ENCODE measurements at places on chromosomes 11 and 22.

DNA sequence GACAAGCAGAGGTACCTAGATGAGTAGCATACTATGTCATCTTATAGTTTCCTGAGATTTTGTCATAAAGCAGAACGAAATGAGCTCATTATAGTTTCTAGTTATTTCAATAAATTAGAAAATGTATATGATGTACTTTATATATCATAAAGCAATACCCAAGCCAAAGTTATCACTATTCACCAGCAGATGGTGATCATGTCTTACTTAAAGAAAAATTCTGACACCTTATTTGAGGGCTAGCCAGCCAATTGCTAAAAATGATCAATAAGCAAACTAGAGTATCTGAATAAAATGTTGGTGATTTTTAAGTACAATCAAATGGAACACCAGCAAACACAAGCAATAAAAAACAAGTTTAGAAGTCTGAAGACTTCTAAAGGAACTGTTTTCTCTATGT lies 44.1 kb downstream of the RSF1 start:
- DNase-seq, result peak; percentile 33

- DNase-seq, result peak; percentile 91
Observed at GRCh38 chr11:57781529-57781943, 19.9 kb downstream of the CTNND1 start.

GRCh38 chr11:32149748-32150147 lies 58.9 kb downstream of the RCN1 start:
- no peak for DNase-seq

DNA sequence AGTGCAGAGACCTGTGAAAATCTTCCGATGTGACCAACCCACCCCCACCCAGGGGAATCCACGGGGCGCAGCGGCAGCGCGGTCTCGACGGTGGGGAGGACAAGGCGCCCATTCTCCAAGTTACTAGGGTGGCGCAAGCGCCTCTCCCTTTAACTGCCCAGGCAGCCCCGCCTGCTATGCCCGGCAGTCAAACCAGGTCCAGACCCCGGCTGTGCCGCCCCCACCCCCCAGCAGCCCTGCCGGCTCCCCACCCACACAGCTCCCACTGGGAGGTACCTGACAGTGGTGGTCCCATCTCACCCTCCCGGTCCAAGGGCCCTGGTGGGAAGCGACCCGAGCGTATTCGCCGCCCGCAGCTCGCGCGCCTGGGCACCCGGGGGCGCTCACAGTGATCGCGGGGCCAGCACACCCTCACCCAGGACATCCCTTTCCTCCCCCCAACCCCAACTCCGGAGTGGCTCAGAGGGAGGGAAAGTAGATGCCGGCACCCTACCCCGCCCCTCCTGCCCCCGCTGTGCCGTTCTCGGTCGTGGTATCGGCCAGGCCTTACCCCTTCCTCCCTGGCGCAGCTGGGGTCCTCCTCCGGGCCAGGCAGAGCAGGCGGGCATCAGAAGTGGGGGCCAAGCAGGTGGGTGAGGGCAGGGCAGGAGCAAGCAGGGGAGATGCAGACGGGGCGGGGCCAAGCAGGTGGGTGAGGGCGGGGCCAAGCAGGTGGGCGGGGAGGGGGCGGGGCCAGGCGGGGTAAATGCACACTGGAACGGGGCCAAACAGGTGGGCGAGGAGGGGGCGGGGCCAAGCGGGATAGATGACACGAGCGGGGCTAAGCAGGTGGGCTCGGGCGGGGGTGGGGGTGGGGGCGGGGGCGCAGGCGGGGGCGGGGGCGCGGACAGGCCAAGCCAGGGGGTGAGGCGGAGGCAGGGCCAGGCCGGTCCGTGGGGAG lies at the start of gene TRPM5:
TRPM5 (minus strand) TSS at position 634 of the 940 bp plus-strand sequence. CDS start 21,478 bp downstream, outside the sequence.
- peak; percentile 56 for DNase-seq

DNA sequence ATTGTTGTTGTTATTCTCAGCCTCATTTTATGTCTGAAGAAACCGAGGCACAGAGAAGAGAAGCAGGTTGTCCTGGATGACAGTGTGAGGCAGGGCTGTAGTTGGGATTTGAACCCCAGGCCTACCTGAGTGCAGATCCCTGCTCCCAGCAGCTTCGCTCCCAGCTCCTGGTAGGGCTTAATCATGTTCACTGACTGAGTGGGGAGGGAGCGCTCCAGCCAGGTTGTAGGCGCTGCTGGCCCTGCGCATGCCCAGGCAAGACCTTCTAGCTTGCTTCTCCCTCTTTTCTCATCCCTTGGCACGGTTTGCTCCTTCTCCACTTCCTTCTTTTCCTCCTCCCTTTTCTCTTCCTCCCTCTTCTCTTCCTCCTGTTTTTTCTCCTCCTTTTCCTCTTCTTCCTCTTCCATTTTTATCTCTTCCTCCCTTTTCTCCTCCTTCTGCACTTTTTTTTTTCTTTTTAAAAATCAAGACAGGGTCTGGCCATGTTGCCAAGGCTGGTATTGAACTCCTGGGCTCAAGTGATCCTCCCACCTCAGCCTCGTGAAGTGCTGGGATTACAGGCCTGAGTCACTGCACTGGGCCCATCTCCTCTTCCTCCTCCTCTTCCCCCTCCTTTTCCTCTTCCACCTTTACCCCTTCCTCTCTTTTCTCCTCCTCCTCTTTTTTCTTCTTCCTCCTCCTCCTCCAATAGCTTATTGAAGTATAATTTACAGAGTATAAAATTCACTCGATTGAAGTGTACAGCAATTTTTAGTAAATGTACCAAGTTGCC lies 109.3 kb downstream of the KIAA1671 start:
- DNase-seq, result no peak

- DNase-seq, result peak; percentile 67
Observed at GRCh38 chr22:23179381-23180299, 669 bp upstream of the BCR start.

DNA sequence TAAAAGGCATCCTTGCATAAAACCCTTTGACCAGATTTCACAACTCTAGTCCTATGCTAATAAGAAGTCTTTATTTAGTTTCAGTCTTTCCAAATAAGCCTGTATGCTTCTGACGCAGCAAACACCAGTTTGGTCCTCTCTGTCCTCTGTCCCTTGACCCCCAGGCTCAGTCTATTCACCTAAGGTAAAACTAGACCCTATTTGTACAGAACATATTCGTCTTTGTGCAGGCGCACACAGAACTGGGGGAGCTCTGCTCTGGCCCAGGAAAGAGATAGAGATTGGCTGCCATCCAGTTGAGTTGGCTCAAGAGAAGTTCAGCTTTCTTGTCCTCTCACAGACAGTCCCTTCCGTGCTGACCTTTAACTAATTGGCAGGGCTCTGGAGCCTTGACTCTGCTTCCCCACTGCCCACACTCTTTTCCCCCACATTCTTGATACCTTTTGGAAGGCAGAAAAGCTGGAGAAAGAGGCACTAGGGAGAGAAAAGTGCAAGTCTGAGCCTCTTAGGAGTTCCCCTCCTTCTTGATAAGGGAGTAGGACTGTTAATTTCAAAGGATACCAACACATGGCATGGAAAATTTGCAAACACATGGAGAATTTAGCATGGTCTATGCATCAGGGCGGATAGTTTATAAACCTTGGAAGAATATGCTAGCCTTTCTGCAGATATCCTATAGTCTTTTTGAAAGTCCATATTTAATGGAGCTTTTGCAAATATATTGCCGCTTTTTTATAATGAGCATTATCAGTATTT lies 21.2 kb upstream of the PSMA1 start:
- no peak for DNase-seq

GRCh38 chr11:28108958-28109357 lies 770 bp downstream of the METTL15 start:
- no peak for DNase-seq

DNA sequence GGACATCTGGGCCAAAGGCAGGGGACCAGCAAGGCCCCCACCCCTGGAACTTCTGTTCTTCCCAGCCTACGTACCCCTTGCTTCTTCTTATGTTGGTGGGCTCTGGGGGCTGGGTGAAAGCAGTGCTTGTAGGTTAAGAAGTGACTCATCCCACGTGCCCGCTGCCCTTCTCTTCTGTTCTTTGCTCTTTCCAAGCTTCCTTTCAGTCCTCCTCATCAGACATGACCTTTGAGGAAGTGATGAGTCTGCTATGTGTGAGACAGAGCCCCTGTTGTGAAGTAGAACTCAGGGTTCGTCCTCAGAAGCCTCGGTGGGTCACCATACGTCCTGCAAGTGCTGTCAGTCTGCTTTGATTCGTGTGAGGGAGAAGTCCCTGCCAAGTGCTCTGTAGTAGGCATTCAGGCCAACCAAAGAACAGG lies 12.7 kb downstream of the MED15 start:
- DNase-seq, result no peak

- DNase-seq, result no peak
Observed at GRCh38 chr22:31569126-31569525, 72.8 kb downstream of the SFI1 start.

DNA sequence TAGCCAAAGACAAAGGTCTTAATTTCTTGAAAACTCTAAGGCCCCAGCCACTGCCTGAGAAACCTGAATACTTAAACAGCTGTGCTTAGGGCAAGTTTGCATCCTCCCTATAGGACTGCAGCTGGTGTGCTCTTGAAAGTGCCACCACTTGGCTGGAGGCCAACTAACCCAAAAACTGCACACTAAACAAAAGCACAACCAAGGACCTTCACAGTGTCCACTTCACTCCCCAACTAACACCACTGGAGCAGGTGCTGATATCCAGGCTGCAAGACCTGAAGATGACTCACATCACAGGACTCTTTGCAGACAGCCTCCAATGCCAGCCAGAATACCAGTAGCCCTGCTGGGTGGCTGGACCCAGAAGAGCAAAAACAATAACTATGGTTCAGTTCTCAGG lies 357.7 kb upstream of the ARHGAP42 start:
- no peak for DNase-seq

DNA sequence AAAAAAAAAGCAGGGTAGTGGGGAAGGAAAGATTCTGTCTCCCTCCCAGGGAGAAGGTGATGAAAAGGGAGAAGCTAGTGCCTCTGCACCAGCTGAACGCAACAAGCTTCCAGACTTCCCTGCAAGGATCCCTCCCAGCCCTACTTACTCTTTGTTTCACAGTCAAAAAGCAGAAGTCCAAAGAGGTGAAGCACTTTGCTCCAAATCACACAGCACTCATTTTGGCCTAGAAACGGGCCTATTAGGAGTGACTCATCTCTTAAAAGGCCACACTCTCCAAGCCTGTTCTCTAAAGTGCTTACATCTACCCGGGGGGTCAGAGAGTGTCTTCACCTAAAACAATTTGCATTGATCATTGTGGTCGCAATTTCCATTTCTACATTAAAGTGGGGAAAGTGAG lies 17.7 kb upstream of the GRK3 start:
- no peak for DNase-seq

GRCh38 chr11:46315783-46316563 lies 31.3 kb upstream of the DGKZ start:
- DNase-seq, result no peak

DNA sequence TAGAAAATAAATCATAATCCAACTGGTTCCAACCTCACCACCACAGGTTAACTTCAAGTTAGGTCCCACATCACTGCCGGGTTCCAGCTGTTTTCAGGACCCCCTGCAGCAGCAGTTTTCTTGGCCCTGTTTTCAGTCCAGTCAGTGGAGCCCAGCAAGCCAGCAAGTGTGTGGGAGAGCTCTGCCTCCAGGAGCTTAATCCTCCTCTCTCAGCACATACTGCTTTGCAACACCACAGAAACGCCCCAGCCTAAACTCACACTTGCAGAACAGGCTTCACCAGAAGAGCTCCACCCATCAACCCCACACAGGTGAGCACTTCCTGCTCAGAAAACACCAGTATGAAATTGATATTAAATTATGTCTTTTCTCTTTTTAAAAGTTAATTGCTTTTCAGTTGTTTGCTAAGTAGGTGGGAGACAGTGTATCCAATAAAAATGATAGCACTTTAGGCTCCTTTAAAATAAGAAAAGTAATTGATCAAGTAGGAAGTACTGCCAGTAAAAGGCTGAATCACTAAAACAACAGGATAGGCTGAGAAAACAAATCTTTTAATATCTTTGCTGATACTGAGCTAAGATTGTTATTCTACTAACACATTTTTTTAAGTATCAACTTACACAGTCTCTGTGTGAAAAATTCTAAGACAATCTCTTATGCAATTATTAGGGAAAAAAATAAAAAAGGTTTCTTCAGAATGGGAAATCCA lies 81.5 kb upstream of the TP53AIP1 start:
- DNase-seq, result peak; percentile 84

- DNase-seq, result no peak
Observed at GRCh38 chr11:17845431-17845881, 110.9 kb downstream of the KCNC1 start.

DNA sequence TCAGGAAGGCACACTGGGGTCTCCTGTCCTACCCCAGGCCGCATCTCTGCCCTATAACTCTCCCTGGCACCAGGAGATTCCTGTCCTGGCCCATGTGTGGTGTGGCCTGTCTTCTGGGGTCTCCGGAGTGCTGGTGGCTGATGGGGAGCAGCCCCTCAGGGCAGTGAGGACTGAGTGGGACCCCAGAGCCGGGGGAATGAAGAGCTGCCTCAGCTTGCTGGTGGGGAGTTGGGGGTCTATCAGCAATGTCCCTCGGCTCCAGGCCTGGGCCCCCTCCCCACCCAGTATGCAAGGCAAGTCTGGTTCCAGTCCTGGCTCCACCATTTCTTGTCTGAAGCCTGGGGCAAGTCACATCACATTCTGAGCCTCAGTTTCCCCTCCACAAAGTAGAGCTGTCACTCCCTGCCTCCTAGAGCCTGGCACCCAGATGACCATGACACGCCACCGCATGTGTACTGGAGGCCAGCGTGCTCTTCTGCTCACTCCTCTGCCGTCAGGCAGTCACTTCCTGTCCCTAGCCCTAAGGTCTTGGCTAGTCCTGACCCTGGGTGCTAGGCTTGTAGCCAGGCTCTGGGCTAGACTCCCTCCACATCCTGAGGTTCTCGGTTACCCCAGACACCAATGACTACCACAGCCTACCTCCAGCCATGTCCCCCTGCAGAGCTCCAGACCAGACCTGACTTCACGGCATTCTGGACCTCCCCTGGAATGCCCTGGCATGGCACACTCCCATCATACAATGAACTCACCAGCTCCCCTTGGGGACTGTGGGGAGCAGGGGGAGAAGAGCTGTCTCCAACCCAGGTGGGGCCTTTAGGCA lies 12.8 kb downstream of the ARAP1 start:
- no peak for DNase-seq

DNA sequence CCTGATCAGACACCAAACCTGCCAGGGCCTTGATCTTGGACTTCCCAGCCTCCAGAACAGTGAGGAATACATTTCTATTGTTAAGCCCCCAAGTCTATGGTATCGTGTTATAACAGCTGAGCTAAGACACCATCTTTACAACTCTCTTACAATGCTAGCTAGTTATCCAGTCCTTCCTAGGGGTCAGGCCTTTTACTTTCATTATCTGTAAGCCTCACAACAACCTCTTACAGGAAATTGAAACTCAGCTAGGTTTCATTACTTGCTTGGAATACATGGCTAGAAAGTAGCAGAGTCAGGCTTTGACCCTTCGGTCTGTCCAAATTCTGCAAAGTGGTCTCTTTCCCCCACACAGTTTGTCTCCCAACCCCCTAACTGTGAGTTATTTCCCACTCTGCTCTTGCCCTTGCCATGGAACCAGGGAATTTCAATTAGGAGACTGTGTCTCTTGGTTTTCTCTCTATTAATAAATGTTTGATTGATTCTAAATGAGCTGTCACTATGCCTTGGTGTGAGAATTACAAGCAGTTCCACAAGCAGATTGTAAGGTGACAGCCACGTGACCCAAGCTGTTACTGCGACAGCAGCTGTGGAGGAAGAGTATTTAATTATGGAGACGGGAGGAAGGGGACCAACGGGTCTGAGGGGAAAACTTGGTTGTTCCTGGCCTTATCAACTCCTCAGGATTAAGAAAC lies 38.4 kb upstream of the CLMP start:
- peak; percentile 64 for DNase-seq

- DNase-seq, result no peak
Observed at GRCh38 chr11:126660761-126661425, 305.4 kb downstream of the ST3GAL4 start.
